ENCODE measurements at places on chromosomes 7 and 10. TPM values are rescaled to one million over a fixed set of nuclear protein-coding genes. Genes with fewer than 3 reads are reported as not detected.

The ACBD7 gene
- total RNA-seq = 7.4 TPM

The KCNIP2 gene
- 1.2 TPM for total RNA-seq

The SPDYE11 gene
- total RNA-seq = not detected

The LRRD1 gene
- total RNA-seq = not detected

The JCAD gene
- total RNA-seq = 3.9 TPM

The FAM13C gene
- total RNA-seq = not detected

DNA sequence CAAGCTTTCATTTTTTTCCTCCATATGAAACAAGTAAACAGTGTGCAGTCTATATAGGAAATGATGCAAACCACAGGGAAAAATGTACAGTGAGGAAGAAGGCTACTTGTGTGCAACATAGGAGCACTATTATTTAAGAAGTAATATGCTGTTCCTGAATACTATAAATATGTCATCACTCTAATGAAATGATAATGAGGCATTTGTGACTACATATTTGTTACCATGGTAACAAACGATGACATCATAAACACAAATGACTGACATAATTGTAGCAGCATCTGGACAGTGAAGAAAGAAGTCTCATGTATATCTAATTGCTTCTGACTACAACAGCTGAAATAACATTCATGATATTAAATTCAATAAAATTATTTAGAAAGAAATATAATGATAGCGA is 164.8 kb downstream of the C7orf25 start:
- DNase-seq = no peak

DNA sequence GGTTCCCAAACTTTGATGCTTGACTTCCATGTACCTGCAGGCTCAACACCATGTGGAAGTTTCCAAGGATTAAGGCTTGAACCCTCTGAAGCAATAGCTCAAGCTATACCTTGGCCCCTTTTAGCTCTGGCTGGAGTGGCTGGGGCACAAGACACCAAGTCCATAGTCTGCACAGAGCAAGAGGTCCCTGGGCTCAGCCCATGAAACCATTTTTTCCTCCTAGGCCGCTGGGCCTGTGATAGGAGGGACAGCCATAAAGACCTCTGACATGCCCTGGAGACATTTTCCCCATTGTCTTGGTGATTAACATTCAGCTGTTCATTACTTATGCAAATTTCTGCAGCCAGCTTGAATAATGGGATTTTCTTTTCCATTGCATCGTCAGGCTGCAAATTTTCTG is 14.4 kb downstream of the DGKI start:
- no peak for DNase-seq

GRCh38 chr7:126016722-126017121 is 1087.1 kb upstream of the POT1 start:
- no peak for DNase-seq

- DNase-seq = peak; percentile 29
These were observed 1.5 kb downstream of the IL15RA start for GRCh38 chr10:5975641-5976473.

DNA sequence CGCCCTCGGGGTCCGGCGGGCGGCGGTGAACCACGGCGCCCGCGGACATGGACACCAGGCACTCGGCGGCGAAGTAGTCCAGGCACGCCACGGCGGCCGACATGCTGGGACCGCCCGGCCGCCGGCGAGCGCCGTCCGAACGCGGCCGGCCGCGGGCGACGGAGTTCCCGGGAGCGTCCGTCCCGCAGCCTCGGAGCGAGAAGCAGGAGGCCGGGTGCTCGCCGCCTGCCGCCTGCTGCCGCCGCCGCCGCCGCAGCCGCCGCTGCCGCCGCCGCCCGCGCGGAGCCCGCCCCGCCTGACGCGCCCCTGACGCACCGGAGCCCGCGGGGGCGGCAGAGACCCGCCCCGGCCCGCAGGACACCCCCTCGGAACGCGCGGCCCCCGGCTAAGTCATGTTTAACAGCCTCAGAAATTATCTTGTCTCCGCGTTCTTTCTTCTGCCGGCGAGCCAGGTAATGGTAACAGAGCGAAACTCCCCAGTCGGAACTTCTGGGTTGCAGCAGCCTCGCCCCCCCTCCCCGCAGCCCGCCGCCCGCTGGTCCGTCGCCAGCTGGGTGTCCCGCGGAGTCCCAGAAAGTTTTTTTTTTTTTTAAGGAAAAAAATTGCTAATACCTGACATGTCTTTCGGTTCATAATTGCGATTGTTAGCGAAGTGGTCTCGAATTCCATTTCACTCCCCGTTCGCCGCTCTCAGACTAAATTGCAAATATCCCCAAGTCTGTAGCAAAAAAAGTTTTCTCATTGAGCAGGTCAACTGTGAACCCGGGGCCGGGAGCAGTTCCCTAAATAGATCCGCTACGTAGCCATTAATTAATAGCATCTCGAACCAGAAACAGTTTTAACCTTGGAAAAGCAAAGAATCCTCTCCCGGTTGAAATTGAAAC is at the start of gene KLF14:
Gene KLF14 (minus strand): TSS at position 277 of the 884 bp plus-strand sequence. CDS start 174 bp downstream, at position 103.
- DNase-seq = peak; percentile 26

GRCh38 chr10:90905925-90906324 is 15.0 kb downstream of the ANKRD1 start:
- no peak for DNase-seq

DNA sequence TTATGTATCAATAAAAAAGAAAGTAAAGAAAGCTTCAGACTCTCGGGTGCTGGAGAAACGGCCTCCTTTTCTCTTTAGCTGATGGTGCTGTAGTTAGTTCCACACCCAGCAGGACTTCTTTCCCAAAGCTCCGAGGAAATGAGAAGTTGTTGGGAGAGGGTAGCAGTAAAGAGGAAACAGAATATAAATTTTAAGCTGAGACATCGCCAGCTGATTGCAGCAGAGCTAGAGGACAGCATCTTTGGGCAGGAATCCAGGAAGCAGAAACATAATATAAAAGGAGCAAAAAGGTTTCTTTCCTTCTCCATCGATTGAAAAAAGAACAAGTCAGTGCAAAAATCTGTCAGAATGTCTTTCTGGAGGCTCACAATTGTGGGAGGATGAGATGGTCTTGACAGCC is 616.9 kb upstream of the FOXK1 start:
- no peak for DNase-seq
